GM03348 (cell line): ENCODE measurements at places on chromosomes 16 and 17.

GRCh38 chr16:74774223-74775139, at the start of gene FA2H:
TSS of gene FA2H (minus strand) at chr16:74774820. CDS start at chr16:74774755, 65 bp downstream.
- peak; percentile 54 for DNase-seq

GRCh38 chr17:81534157-81535006, 6.2 kb downstream of the FSCN2 start:
- no peak for DNase-seq

DNA sequence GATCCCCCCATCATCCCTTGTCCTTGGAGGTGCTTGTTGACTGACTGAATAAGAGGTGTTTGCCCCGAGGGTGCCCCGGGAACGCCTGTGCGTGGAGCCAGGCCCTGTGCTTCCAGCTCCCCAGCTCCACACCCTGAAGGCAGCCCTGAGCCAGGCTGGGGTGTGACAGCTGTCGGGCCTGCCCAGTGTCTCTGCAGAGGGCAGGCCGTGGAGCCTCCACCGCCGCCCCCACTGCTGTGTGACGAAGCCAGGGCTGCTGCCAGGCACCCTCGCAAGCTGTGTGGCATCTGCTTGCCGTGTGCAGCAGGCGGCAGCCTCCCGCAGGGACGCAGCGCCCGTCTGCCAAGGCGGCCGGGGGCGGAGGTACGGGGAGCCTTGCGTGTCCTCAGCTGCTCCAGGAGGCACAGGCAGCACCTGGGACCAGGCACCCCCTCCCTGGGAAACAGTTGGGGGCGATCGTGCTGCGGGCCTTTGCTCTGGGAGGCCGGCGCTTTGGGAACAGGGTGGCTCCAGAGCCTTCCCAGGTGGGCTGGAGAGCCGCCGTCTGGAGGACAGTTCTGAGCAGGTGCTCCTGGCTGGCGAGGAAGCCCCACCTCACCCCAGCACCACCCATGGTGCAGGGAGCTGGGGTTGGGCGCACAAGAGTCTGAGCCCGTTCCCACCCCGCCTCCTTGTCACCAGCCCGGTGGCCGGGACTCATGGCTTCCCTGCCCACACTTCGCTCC, 26.6 kb downstream of the GSE1 start:
- no peak for DNase-seq

DNA sequence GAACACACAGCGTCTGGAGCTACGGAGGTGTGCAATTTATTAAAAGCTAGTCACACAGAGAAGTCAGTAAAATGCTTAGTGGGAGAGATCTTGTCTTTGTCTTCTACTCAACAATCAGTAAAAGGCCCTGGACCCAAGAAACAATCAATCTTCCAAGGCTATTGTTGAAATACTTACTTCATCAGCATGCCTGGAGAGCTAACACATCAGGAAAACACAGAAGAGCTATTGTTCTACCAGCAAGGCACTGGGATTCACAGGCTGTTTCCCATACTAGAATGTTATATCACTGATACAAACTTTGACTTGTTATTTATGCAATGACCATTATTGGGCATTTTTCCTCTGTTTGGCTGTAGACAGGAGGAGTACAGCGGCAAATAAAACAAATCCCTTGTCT, 247.8 kb upstream of the ERCC4 start:
- no peak for DNase-seq

DNA sequence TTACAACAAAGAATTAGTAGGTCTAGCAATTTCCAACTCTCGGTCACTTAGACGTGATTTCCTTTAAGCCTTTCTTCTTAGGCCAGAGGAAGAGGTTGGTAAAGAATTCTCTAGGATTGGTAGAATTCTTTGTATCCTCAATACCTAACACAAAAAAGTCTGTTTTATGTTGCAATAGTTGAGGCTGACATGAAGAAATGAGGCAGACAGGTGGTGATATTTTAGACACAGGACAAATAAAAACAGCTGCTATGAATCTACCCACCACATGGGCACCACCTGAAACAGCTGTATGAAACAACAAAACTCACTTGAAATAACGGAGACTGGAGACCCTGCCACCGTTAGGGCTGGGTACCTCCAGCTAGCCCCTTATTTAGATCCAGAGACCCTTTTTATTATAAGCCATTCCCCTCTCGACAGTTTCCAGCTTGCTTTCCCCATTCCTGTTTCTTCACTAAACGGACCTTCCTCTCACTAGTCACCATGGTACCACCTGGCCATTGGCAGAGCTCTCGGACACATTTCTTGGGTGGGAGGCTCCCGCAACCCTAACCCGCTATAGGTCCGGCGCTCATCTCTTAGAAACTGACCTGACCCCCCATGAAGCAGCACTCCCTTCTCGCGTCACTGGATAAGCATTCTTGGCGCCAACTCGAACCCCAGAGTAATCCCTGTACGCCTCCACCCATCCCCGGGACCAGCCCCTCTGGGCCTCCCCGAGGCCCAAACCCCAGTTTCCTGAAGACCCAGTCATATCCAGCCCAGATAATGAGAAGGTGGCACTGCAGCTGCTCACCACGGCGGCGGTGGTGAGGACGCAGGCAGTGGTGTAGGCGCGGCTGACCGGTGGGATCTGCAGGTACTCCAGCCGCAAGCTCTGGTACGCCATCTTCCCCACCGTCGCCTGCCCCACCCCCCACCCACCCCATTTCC, at the start of gene DERL2:
DERL2 (minus strand) TSS at position 909 of the 936 bp plus-strand sequence; CDS start at position 892, 17 bp downstream.
- no peak for DNase-seq

GRCh38 chr17:81067391-81067811, 32.5 kb downstream of the BAIAP2 start:
- no peak for DNase-seq

DNA sequence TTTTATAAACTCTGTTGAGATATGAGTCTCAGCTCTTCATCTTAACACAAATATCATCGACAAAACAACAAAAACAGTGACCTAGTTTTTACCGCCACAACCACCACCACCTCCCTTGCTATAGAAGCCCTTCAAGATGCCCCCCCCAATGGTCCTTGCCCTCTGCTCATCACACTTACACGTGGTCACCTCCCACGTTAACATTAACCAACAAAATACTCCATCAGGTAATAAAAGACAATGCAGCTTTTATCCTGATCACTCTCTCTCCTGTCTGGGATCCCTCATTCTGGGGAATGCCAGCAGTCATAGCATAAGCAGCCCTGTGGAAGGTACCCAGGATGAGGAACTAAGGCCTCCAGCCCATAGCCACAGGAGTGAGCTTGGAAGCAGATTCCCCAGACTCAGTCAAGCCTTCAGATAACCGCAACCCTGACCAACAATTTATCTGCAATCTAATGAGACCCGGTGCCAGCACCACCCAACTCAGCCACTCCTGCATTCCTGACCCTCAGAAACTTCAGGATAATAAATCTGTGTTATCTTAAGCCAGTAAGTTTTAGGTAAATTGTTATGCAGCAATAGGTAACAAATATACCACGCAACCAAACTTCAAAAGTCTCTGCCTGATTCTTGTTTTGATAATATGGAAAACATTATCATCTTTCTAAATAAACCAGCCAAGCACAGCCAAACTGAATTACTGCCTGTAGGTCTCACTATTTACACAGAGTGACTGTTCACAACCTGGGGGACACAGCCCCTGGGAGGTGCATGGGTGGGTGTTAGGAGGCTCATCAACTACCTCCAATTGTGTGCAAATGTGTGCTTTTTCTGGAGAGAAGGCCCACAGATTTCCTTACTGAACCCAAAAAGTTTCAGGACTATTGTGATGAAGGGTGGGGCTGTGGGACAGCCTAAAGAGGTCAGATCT, 6.1 kb downstream of the PECAM1 start:
- DNase-seq, result no peak

DNA sequence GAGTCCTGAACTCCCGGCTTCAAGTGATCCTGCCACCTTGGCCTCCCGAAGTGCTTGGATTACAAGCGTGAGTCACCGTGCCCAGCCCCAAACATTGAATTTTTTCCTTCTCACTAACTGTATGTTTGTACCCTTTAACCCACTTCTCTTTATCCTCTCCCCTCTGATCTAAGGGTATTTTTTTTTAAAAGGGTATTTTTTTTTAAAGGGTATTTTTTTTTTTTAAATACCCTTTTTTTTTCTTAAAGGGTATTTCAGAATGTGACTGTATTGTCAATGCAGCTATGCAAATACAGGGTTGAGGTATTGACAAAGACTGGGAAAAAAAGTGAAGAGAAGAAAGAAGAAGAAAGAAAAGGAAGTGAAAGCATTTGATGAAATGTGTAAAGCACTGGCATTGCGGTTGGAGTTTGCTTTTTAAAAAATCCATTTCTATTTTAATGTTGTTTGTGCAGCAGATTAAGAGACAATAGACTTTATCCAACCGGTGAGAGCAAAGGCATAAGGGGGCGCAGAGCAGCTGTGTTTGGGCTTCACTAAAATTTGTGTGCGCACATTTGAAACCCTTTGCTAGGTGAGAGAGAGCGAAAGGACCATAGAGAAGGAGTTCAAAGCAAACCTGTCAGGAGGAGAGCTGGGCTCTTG, 42.4 kb downstream of the SYT17 start:
- DNase-seq, result no peak

GRCh38 chr17:82160075-82160474, 52.6 kb downstream of the CCDC57 start:
- no peak for DNase-seq

DNA sequence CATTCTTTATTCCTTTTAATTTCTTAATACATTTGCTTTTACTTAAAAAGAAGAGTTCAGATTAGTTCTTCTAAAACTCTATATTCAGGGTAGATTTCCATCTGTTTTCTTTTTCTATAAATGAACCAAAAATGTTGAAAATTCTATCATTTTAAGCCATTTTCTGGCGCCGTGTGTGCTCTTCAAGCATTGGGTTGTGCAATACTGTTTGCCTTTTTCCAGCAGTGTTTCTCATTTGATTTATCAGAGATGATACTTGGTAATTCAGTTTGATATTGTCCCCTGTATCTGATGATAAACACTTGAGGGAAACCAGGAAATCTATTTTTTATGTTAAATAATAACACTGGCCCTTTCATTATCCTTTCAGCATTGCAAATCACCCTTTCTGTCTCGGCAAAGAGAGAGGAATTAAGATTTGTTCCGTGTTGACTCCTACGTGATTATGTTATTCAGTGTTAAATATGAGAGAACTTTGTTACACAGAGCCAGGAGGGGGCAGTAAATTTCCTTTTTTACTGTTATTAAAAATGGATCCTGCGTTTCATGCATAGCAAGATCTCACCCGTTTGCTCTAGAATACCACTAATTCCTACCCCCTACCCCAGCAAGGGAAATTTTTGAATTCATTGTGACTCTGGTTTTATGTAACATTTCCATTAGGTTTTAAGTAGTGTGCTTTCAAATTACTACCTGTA, 606.9 kb upstream of the RBFOX1 start:
- no peak for DNase-seq

DNA sequence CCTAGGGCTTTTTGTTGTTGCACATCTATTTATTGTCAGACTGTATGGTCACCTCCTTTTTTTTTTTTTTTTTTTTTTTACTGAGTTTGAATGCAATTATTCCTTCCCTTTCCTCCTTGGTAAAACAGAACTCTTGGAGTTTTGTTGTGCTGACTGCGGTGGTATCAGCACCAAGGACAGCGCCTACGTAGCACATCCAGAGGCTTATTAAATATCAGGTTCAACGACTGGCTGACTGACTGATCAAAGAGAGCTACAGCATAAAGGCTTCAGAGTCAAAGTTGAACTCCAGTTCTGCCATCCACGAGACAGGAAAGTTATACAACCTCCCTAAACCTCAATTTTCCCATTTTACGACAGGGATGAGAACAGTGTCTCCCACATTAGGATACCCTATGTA, 86.1 kb upstream of the RBFOX1 start:
- DNase-seq, result no peak
